Thyroid gland (tissue), 4 donors: ENCODE measurements at places on chromosomes 11 and 22. TPM values are rescaled to one million over a fixed set of nuclear protein-coding genes. Genes with fewer than 3 reads are reported as not detected.

The C11orf16 gene
- total RNA-seq: not detected

The GPR83 gene
- 4.7 TPM for total RNA-seq

The RAB30 gene
- 12.0 TPM for total RNA-seq

The SMIM38 gene
- total RNA-seq: 2.3 TPM

The MTMR3 gene
- total RNA-seq: 75.0 TPM

The ISX gene
- not detected for total RNA-seq

The FOSL1 gene
- total RNA-seq: 1.6 TPM

The ROBO4 gene
- total RNA-seq: 30.1 TPM

DNA sequence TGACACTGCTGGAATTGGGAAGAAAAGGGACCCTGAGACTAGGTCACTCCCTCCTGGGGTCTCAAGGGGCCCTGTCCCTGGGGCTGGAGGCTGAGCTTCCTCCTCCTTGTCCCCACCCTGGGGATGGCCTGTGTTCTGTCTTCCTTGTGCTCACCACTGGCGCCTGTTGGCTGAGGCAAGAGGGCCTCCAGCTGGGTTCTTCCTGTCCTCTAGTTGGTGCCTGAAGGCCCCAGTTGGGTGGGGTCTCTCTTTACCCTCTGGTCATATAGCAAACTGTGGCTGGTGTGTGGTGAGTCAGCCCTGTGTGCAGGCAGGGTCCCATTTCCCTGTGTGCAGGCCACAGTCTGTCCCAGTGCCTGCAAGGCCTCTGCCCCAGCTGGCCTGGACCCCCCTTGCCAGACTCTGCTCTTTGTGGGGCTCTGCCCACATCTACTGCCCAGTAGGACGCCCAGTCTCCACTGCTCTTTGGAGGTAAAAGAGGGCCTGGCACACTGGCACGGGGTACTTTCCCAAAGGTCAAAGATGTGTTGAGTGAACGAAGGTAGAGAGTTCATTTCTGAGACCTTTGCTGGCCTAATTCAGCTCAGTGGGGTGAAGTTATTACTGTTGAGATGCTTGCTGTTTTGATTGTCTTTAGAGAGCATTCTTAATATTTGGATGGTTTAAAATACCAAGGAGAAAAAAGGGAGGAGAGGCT, 55.1 kb upstream of the CLDN5 start:
- H3K4me3 ChIP-seq: no peak overlapping the region
- H3K4me1 ChIP-seq: peaks cover 21% of the 10 kb centered on the region
- DNase-seq: no peak
- H3K36me3 ChIP-seq: no peaks in the 10 kb centered on the region

GRCh38 chr11:63504933-63505586, 824 bp upstream of the LGALS12 start:
- no peak overlapping the region for H3K27ac ChIP-seq
- DNase-seq: peak; percentile 55
- no peaks in the 10 kb centered on the region for H3K27me3 ChIP-seq
- H3K36me3 ChIP-seq: no peaks in the 10 kb centered on the region
- no peak overlapping the region for H3K4me3 ChIP-seq

DNA sequence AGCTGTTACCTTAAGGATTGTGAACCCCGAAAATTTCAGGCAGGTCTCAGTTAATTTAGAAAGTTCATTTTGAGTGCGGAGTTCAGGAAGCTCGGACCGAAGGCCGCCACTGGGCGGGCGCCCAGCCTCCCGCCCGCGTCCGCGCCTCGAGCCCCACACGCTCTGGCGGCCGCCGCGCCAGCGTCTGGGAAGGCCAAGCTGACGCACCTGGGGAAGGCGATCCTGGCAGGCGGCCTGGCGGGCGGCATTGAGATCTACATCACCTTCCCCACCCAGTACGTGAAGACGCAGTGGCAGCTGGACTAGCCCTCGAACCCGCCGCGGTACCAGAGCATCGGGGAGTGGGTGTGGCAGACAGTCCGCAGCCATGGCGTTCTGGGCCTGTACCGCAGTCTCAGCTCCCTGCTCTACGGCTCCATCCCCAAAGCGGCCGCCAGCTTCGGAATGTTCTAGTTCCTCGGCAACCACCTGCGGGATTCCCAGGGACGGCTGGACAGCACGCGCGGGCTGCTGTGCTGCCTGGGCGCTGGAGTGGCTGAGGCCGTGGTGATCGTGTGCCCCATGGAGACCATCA, 79.5 kb downstream of the CCDC83 start:
- no peaks in the 10 kb centered on the region for H3K4me1 ChIP-seq
- no peaks in the 10 kb centered on the region for H3K27me3 ChIP-seq
- H3K36me3 ChIP-seq: no peaks in the 10 kb centered on the region
- H3K27ac ChIP-seq: no peak overlapping the region
- no peak overlapping the region for H3K4me3 ChIP-seq

GRCh38 chr11:72436661-72437060, 2.3 kb upstream of the CLPB start:
- no peaks in the 10 kb centered on the region for H3K27me3 ChIP-seq
- H3K4me3 ChIP-seq: no peak overlapping the region
- H3K4me1 ChIP-seq: peaks cover 17% of the 10 kb centered on the region
- H3K27ac ChIP-seq: no peak overlapping the region
- no peak for DNase-seq

DNA sequence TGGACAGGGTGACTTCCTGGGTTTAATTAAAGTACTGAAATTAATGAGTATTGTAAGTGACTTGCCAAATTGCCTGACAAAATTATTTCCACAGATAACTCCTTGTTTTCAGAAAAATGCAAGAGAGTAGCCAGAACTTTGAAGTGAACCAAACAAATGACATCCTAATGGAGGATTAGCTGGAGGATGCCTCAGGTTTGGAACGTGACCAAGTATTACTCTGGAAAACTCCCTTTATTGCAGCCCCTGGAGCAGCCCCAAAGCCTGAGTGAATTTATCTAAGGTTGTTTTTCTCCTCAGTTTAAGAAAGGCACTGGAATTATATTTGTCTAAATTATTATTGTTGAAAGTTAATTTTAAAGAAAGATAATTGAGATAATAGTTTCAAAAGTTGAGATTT, 343.6 kb upstream of the MTNR1B start:
- no peaks in the 10 kb centered on the region for H3K36me3 ChIP-seq
- H3K27me3 ChIP-seq: no peaks in the 10 kb centered on the region
- no peak overlapping the region for H3K27ac ChIP-seq
- no peak overlapping the region for H3K4me3 ChIP-seq

DNA sequence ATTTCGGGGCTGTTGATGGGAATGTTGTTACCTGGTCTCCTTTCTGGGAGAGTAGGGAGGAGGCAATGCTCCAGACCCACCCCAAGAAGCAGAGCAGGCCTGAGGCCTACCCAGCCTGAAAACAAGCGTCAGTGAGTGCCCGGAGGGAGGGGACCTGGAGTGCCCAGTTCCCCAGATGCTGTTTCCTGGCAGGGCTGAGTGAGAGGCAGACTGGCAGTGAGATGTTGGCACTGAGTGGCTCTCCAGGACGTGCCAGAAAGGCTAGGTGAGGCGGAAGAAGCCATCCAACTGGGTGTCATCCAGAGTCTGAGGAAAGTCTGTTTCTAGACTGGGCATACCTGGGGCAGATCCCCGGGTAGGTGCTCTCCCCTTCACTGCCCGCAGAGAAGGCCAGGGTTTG, 1.3 kb downstream of the POU2F3 start:
- no peaks in the 10 kb centered on the region for H3K27me3 ChIP-seq
- DNase-seq: peak; percentile 81
- H3K4me1 ChIP-seq: peaks cover 25% of the 10 kb centered on the region
- H3K27ac ChIP-seq: peak overlapping the region; percentile 27
- no peaks in the 10 kb centered on the region for H3K36me3 ChIP-seq

DNA sequence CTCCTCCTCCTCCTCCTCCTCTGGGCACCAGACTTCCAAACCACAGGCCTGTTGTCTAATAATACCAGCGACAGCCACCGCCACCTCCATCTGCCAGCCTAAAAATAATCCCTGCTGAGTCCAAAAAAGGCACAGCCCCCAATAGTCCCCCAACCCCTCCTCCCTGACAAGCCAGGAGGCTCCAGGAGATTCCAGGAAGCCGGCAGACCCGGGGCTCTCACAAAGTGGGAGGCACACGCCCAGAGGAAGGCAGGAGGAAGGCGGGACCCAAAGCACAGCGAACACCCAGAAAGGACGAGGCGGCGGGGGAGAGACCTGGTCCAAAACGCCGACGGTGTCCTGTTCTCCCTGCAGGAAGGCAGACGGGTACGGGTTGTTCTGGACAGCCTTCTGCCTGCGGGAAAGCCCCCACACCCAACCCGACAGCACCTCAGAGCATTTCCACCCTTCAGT, 5.9 kb downstream of the IGSF9B start:
- H3K27ac ChIP-seq: peak overlapping the region; percentile 76
- no peaks in the 10 kb centered on the region for H3K36me3 ChIP-seq
- no peaks in the 10 kb centered on the region for H3K27me3 ChIP-seq
- H3K4me1 ChIP-seq: peaks cover 63% of the 10 kb centered on the region
- no peak for DNase-seq

DNA sequence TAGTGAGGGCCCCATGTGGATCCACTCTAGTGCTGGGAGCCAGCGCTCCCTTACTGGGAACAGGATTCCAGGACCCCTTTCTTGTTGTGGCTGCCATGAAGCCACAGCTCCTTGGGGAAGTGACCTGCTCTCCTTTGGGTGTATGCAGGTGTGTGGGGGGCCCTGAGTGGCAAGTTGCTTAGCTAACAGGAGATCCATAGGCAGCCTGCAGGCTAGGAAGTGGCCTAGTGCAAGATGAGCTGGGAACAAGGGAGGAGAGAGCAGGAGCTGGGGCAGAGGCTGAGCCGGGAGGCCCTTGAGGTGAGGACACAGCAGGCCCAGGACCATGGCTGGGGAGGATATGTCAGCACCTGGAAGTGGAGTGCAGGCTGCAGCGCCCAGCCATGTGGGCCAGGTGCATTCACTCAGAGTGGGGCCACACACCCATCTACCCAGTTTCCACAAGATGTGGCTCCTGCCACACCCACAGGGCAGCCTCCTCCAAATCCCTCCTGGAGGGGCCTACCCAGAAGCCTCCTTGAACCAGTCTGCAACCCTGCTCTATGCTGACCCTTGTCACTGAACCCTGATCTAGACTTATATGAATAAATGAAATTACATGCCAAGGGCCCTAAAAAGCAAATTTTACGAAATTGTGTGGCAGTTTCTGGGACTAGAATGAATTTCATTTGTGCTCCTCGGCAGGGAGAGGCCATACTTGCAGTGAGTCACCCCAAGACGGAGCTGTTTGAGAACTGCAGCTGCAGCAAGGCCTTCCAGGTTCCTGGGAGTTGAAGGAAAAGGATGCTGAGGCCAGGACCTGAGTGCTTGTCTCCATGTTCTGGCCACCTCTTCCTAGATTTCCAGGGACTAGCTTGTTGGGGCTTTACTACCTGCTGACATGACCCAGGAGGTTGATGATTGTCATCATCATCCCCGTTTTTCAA, 3.2 kb downstream of the THAP7 start:
- no peak overlapping the region for H3K27ac ChIP-seq
- peaks cover 11% of the 10 kb centered on the region for H3K36me3 ChIP-seq
- no peak for DNase-seq
- no peak overlapping the region for H3K4me3 ChIP-seq

DNA sequence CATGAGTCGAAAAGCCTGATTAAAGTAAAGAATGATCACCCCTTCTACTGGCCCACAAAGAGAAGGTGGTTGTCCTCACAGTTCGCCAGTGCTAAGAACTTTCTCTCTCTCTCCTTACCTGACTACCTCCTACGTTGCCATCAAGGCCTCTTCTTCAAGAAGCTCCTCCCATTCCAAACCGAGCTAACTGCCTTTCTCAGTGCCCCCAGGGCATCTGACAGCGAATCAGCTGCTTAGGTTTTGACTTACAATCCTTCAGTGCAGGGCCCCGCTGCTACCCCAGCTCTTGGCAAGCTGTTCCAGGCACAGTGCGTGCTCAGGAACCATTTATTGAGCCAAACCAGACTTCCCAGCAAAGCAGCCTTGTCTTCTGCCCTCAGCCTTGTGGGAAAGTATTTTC, 5.8 kb downstream of the VSTM5 start:
- no peaks in the 10 kb centered on the region for H3K36me3 ChIP-seq
- no peaks in the 10 kb centered on the region for H3K27me3 ChIP-seq
- H3K27ac ChIP-seq: no peak overlapping the region
- no peaks in the 10 kb centered on the region for H3K4me1 ChIP-seq
- H3K4me3 ChIP-seq: no peak overlapping the region

GRCh38 chr11:66815646-66816045, 27.6 kb upstream of the RCE1 start:
- H3K36me3 ChIP-seq: no peaks in the 10 kb centered on the region
- H3K4me1 ChIP-seq: no peaks in the 10 kb centered on the region
- no peak overlapping the region for H3K27ac ChIP-seq
- DNase-seq: no peak
- no peaks in the 10 kb centered on the region for H3K27me3 ChIP-seq
- H3K4me3 ChIP-seq: no peak overlapping the region

- H3K4me3 ChIP-seq: peak within 1 kb of the TSS; percentile 38
- H3K36me3 ChIP-seq: no peaks in the 10 kb centered on the region
- H3K27me3 ChIP-seq: no peaks in the 10 kb centered on the region
- H3K27ac ChIP-seq: peak within 1 kb of the TSS; percentile 99
Measured at GRCh38 chr22:31292236-31292989, at the start of gene PIK3IP1. Gene PIK3IP1 (minus strand): TSS chr22:31292488. CDS start chr22:31292344, 144 bp downstream.

- no peak overlapping the region for H3K27ac ChIP-seq
- no peaks in the 10 kb centered on the region for H3K36me3 ChIP-seq
- DNase-seq: no peak
- H3K4me1 ChIP-seq: no peaks in the 10 kb centered on the region
Measured at GRCh38 chr11:60367009-60367408, 11.3 kb upstream of the MS4A7 start.

DNA sequence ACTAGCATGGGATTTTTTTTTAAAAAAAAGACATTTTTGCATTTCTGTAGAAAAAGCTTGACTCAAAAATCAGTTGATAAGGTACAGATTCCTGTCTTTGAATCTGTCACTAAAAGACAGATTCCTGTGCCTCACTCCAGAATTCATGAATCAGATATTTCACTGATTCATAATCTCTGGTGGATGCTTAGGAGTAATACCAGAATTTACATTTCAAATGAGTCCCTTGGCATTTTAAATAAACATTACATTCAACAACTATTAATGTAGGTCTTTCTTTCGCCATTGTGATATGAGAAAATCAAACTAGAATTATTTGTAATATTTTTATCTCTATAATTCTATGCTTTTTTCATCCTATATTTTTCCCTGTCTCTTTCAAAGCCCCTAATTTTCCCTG, 128.3 kb downstream of the APIP start:
- no peak overlapping the region for H3K27ac ChIP-seq
- no peaks in the 10 kb centered on the region for H3K27me3 ChIP-seq
- no peaks in the 10 kb centered on the region for H3K36me3 ChIP-seq
- peaks cover 4% of the 10 kb centered on the region for H3K4me1 ChIP-seq
- H3K4me3 ChIP-seq: no peak overlapping the region

- no peaks in the 10 kb centered on the region for H3K27me3 ChIP-seq
- no peaks in the 10 kb centered on the region for H3K36me3 ChIP-seq
- DNase-seq: no peak
- H3K4me1 ChIP-seq: no peaks in the 10 kb centered on the region
- H3K27ac ChIP-seq: no peak overlapping the region
Measured at GRCh38 chr11:95119361-95120060, 29.9 kb downstream of the ENDOD1 start.

- no peaks in the 10 kb centered on the region for H3K36me3 ChIP-seq
- no peaks in the 10 kb centered on the region for H3K4me1 ChIP-seq
- H3K27ac ChIP-seq: no peak overlapping the region
- no peak for DNase-seq
- no peak overlapping the region for H3K4me3 ChIP-seq
- H3K27me3 ChIP-seq: no peaks in the 10 kb centered on the region
Measured at GRCh38 chr11:126862664-126863243, 137.8 kb downstream of the KIRREL3 start.
